ENCODE measurements at places on chromosomes 13 and 19.

DNA sequence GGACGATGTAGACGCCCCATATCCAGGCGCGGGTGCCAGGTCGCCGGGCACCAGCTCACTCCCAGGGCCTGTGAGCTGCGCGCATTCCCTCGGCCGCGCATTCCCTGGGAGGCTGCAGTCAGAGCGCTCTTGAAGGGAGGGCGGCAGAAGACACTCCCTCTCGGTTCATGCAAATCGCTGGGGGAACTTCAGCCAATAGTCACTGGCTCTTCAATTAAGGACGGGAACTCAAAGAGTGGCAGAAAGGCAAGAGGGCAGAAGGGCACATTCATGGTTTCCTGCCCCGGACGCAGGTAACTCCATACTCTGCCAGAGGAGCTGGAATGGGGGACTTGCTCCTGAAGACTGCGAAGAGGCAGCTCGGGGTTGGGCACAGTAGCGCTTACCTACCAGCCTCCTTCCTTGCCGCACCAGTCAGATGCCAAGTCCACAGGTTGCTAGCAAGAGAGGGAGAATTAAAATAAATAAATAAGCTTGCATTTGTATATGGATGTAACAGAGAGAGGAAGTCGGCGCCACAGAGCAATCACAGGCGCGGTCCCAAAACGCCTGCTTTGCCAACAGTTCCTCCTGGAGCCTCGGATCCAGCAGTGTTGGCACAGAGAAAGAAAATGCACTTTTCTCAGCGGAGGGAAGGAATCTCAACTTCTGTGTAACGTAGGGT is 459 bp downstream of the PCDH20 start:
- DNase-seq: peak; percentile 94

GRCh38 chr13:48402325-48402932 is 10.5 kb downstream of the LPAR6 start:
- no peak for DNase-seq

GRCh38 chr13:74682746-74683145 is 548.5 kb upstream of the KLF12 start:
- no peak for DNase-seq

DNA sequence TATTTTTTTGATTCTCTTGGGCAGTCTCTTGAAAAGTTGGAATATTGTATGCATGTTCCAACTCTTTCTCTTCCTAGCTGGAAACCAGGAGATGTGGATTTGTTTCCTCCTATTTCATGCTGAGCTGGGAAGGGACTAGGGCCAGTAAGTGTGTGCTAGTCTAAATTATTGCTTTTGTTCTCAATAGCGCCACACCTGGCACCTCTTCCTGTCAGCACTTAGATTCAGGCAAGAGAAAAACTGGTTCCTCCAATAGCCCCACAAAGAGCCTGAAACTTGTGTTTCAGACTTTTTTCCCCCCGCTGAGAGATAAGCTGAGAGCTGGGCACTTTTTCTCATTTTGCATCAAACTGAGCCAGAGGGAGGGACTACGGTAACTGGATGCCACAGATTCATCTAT is 353.4 kb downstream of the OLFM4 start:
- DNase-seq: peak; percentile 74

- DNase-seq: peak; percentile 57
Measured at GRCh38 chr13:73522937-73523336, 464.1 kb downstream of the KLF5 start.

DNA sequence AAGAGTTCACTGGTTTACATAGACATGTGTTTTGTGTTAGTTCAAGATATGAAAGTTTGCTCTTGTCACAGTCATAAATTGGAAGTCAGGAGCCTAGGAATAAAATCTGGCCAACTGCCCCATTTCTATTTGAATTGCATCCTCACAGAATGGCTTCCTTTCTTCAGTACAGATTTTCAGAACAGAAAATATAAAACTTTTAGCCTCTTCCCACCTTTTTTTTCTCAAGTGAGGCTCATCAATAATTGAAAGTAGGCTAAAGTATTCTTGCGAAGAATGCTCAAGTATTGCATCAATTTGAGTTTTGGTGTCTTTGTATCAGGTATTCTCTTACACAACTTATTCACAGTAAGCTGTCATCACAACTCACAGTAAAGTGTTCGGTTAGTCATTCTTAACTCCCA is 802.7 kb downstream of the PCDH9 start:
- no peak for DNase-seq

GRCh38 chr19:22026687-22027086 is 15.9 kb upstream of the ZNF208 start:
- no peak for DNase-seq

All from endodermal cell (in vitro differentiated cells).